ENCODE measurements at places on chromosomes 12 and 14. TPM values are rescaled to one million over a fixed set of nuclear protein-coding genes. Genes with fewer than 3 reads are reported as not detected.
A peak's percentile ranks its signal among the peaks of the same experiment; 100 is the strongest.

HOTAIR gene
- total RNA-seq: not detected

ZNF891 gene
- 7.5 TPM for total RNA-seq

TMEM30B gene
- 7.6 TPM for total RNA-seq

KRAS gene
- 20.1 TPM for total RNA-seq

CNTN1 gene
- total RNA-seq: 278 TPM

EVL gene
- total RNA-seq: 142 TPM

OR4K13 gene
- total RNA-seq: not detected

P2RX2 gene
- 0.06 TPM for total RNA-seq

- H3K27me3 ChIP-seq: no peaks in the 10 kb centered on the region
- DNase-seq: no peak
- peaks cover 2% of the 10 kb centered on the region for H3K4me1 ChIP-seq
Measured at GRCh38 chr14:73467377-73467776, 9.0 kb upstream of the NUMB start.

DNA sequence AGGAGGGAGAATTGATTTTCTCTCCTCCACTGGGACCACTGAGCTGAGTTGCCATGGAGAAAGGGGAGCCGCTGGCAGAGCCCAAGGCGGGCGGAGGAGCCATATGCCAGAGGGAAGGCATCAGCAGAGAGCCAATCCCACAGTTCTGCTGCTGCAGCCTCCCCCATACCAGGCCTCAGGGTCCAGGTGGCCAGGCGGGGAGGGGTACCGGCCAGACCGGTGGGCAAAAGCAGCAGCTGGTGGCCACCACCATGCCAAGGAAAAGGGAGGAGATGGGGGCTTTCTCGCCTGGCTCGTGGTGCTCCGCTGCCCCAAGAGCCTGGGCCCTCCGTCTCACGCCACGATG is 72.8 kb downstream of the PITPNM2 start:
- peaks cover 39% of the 10 kb centered on the region for H3K4me1 ChIP-seq
- DNase-seq: no peak
- peaks cover 2% of the 10 kb centered on the region for H3K27me3 ChIP-seq
- H3K27ac ChIP-seq: no peak overlapping the region
- H3K4me3 ChIP-seq: no peak overlapping the region

DNA sequence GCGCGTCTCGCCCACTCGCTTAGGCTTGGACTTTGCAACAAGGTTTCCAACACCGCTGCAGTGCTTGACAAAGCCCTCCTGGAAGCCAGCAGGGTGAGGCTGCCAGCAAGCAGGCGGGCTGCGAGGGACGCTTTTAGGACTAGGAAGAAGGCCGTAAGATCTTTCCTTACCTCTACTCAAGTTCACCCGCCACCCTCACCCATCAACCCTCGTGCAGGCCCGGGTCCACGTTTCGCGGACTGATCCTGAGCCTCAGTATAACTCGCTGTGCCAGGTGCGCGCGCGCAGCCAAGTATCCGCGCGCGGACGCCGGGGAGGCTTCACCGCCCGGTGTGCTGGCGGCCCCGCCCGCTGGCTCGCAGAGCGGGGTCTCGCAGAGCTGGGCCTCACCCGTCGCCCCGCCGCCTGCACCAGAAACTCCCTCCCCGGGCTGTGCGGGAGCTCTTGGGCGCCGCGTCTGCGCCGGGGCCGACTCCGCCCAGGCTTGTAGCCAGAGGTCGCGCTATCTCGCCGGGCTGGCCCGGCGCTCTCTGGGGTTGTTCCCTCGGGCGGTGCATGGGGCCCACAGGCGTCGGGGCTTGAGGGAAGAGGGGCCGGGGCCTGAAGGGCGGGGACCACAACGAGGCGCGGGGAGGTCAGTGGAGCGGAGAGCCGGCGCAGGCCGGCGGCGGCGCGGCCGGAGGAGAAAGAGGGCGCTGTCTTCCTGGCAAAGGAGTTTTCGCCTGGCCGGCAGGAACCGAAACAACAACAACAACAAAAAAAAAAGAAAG is 7.6 kb upstream of the SIX1 start:
- H3K4me1 ChIP-seq: peaks cover 34% of the 10 kb centered on the region
- H3K36me3 ChIP-seq: no peaks in the 10 kb centered on the region
- H3K4me3 ChIP-seq: peak overlapping the region; percentile 56
- DNase-seq: peak; percentile 40
- peak overlapping the region; percentile 73 for H3K27ac ChIP-seq

DNA sequence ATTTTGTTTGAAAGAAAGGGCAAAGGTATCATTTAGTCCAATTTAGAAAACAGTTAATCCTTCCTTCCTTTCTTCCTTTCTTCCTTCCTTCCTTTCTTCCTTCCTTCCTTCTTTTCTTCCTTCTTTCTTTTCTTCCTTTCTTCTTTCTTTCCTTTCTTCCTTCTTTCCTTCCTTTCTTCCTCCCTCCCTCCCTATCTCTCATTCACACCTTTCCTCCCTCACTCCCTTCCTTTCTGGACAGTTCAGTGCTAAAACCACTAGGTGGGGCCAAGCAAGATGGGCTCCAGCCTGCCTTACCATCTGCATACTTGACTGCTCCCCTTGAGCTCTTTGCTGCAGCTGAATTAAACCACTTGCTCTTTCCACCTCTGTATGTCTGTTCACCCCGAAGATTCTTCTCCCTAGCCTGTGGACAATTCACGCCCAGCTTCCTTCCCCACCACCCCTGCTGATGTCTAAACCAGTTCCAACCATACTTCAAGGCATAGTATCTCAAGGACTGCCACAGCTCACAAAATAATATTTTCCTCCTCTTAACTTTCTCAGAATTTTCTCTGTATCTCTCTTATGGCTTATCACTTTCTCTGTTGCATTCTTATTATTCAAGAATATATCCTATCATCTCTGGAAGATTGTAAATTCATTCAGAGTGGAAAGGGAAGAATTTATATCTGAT is 78.0 kb downstream of the DBX2 start:
- no peak overlapping the region for H3K27ac ChIP-seq
- H3K4me1 ChIP-seq: no peaks in the 10 kb centered on the region
- DNase-seq: no peak
- no peaks in the 10 kb centered on the region for H3K36me3 ChIP-seq

GRCh38 chr12:54430471-54431069 is 11.5 kb upstream of the ITGA5 start:
- H3K27ac ChIP-seq: no peak overlapping the region
- no peaks in the 10 kb centered on the region for H3K36me3 ChIP-seq
- H3K4me1 ChIP-seq: peaks cover 18% of the 10 kb centered on the region

- H3K27ac ChIP-seq: no peak overlapping the region
- no peaks in the 10 kb centered on the region for H3K27me3 ChIP-seq
- no peak for DNase-seq
- peaks cover 17% of the 10 kb centered on the region for H3K4me1 ChIP-seq
- H3K4me3 ChIP-seq: no peak overlapping the region
Measured at GRCh38 chr14:102752239-102752847, 24.9 kb upstream of the TRAF3 start.

DNA sequence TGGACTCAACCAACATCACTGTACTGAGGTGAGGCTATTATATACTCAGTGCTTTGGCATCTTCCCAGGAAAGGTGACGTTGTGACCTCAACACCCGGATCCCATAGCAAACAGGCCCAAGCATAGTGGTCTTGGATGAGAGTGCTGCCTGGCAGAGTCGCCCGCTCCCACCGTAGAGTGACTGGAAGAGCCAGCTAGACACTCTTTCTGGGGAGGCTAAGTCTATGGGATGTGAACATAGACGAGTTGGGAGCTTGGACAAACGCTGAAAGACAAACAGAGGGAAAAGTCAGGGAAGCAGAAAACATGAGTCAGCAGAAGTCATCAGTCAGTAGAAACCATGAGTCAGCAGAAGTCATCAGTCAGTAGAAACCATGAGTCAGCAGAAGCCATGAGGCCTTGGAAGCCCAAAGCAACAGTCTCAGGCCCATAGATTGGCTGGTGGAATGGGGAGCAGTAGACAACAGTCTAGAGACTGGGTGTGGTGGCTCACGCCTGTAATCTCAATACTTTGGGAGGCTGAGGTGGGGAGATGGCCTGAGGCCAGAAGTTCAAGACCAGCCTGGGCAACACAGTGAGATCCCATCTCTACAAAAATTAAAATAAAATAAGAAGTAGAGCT is 66.4 kb upstream of the MAP1LC3B2 start:
- no peak overlapping the region for H3K27ac ChIP-seq
- H3K36me3 ChIP-seq: no peaks in the 10 kb centered on the region
- H3K4me3 ChIP-seq: no peak overlapping the region
- no peaks in the 10 kb centered on the region for H3K27me3 ChIP-seq
- H3K4me1 ChIP-seq: no peaks in the 10 kb centered on the region

DNA sequence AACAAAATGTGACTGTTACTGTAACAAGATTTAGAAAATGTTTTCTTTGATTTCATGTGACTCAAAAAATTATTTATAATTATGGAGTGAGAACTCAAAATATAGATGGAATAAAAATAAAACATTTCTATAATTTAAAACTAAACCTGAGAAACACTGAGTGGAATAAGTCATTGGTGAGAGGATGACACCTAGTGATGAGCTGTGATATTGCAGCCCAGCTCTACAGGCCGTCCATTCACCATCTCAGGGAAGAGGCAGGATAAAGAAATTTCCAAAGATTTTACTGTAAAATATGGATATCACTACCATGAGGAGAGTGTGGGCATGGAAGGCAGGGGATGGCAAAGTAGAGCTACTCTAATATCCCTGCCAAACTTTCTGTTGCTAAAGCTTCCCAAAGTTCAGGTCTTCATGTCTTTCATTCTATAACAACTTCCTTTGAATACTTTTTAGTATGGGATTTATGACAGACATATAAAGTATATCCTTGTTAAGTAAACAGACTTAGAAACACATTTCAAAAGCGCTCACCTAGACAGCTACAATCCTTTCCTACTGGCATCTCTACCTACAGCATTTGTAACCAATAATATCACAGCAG is 308.0 kb downstream of the ITPR2 start:
- no peak for DNase-seq
- H3K27me3 ChIP-seq: no peaks in the 10 kb centered on the region
- no peaks in the 10 kb centered on the region for H3K36me3 ChIP-seq
- no peak overlapping the region for H3K27ac ChIP-seq
- H3K4me1 ChIP-seq: peaks cover 3% of the 10 kb centered on the region
- no peak overlapping the region for H3K4me3 ChIP-seq

GRCh38 chr14:32372154-32372553 is 43.1 kb downstream of the AKAP6 start:
- no peak overlapping the region for H3K4me3 ChIP-seq
- no peak for DNase-seq
- no peak overlapping the region for H3K27ac ChIP-seq
- no peaks in the 10 kb centered on the region for H3K4me1 ChIP-seq
- no peaks in the 10 kb centered on the region for H3K36me3 ChIP-seq

GRCh38 chr12:130161261-130162243 is 712 bp upstream of the FZD10 start:
- H3K36me3 ChIP-seq: no peaks in the 10 kb centered on the region
- no peak for DNase-seq
- H3K27me3 ChIP-seq: peaks cover 62% of the 10 kb centered on the region
- peak overlapping the region; percentile 55 for H3K4me3 ChIP-seq

DNA sequence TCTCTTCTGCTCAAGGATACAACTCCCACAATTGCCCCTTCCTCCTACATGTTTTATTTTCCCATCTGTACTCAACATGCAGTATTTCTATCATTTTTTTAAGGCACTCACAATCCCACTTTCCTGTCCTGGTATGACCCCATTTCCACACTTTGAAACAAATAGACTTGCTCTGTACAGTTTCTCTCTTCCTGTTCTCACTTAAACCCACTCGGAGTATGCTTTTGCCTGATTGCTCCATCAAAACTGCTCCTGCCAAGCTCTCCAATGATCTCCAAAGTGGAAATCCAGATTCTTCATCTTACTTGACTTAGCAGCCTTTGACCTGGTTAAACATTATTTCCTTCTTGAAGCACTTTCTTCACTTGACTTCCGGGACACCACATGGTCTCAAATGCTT is 384.5 kb downstream of the SEC23A start:
- H3K27ac ChIP-seq: no peak overlapping the region
- no peaks in the 10 kb centered on the region for H3K36me3 ChIP-seq
- no peaks in the 10 kb centered on the region for H3K27me3 ChIP-seq
- no peaks in the 10 kb centered on the region for H3K4me1 ChIP-seq
- H3K4me3 ChIP-seq: no peak overlapping the region

DNA sequence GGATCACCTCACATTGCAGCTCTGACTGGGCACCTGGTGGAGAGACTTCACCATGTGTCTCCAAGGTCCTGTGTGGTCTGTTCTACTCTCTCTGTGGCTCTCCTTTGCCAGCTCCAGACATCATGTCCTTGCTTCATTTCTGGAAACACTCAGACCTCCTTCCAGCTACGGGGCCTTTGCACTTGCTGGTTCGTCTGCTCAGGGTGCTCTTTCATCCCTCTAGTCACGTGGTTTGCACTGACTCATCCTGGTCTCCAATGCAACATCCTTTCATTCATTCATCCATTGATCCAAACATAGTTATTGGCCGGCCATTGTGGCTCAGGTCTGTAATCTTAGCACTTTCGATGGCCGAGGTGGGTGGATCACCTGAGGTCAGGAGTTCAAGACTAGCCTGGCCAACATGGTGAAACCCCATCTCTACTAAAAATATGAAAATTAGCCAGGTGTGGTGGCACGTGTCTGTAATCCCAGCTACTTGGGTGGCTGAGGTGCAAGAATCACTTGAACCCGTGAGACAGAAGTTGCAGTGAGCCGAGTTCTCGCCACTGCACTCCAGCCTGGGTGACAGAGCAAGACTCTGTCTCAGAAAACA is 23.9 kb upstream of the CCDC63 start:
- no peak overlapping the region for H3K27ac ChIP-seq
- no peak overlapping the region for H3K4me3 ChIP-seq
- DNase-seq: no peak
- H3K4me1 ChIP-seq: peaks cover 4% of the 10 kb centered on the region

DNA sequence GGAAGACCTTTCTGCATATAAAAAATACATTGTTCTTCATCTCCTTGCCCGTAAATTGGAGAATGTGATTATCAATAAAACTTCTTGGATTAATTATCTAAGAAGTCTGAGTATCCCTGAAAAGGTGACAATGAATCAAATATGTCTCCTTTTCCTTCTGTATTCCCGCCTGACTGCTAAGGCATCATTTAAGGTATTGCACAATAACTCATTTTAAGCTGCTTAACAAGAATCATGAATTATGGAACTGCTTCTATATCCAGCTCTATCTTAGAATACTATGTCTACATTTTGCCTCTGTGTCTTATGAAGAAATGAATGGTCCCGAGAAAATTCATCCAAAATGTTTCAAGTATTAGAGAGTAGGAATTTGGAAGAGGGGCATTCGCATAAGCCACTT is 294.4 kb downstream of the SOX5 start:
- no peaks in the 10 kb centered on the region for H3K36me3 ChIP-seq
- H3K4me3 ChIP-seq: no peak overlapping the region
- H3K4me1 ChIP-seq: no peaks in the 10 kb centered on the region
- no peak for DNase-seq

DNA sequence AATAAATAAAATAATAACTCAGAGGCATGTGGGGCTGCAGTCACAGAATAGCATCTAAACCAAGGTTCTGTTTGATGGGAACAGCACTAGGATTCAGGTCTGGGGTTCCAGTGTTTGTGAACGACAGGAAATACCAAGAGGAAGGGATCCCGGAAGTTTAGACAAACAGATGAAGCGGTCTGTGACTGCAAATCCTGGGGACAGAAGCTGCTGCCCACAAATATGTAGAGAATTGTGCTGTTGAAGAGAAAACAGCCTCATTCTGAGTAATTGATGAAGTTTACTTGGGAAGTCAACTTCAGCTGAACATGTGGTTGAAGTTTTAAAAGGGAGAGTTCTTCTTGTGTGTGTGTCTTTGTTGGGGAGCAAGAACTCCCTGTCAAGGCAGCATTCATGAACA is 98.4 kb upstream of the TBX5 start:
- peaks cover 50% of the 10 kb centered on the region for H3K27me3 ChIP-seq
- no peaks in the 10 kb centered on the region for H3K4me1 ChIP-seq
- no peak for DNase-seq
- no peak overlapping the region for H3K27ac ChIP-seq
- no peaks in the 10 kb centered on the region for H3K36me3 ChIP-seq

All from spinal cord (tissue), 10 donors.